ENCODE measurements at places on chromosomes 16 and 17.

- no peak for DNase-seq
These were observed 42.7 kb downstream of the ATF7IP2 start for GRCh38 chr16:10428433-10429168.

DNA sequence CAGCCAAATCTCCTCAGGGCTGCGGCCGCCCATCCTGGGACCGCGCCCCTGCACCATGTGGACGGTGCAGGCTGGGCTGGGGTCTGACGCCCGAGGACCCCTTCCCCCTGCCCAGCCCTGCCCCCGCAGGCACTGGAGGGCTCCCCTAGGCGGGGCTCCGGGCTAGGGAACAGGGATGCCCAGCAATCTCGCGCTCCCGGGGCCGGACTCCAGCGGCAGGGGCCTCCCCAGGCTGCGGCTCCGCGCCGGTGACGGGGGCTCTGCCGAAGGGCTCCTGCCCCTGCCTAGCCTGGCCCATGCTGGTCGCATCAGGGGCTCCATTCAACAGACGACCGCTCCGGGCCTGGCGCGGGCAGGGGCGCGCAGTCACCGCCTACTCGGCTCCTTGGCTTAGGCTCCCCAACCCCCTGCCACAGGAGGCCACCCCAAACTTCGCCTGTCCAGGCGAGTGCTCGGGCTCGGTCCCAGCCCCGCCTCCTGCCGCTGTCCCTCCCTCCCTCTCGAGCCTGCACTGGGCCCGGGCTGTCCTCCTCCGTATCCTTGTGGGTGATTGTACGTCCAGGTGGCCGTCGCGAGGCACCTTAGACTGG, 27.4 kb upstream of the ADORA2B start:
- DNase-seq: no peak

DNA sequence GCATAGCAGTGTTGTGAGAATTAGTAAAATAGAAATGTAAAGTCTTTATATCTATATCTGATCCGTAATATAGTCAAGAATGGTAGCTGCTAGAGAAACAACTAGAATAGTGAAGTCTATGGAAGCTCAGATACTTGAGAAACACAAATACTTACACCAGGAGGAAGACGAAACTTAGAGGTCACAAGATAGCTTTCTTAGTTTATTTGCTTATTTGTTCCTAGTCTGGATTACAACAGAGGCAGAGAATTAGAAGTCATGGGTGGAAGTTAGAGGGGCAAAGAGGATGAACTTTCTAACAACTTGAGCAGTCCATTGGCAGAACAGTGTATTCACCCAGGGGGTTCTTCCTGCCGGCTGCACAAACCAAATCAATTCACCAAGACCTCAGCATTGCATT, 13.9 kb downstream of the GNGT2 start:
- DNase-seq: no peak

DNA sequence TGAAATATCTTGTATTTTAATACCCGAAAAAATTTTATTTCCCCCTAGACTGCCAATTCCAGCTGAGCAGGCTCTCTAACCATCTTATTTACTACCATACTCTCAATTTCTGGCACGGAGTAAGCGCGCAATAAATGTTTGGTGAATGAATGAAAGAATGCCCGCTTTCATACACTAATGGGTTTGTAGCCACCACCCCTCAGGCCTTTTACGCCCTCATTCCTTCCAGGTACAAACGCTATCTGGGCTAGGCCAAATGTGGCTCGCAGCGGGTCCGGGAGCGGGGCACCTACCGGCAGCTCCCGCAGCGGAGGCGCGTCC, 536 bp upstream of the PLD2 start:
- DNase-seq: no peak

DNA sequence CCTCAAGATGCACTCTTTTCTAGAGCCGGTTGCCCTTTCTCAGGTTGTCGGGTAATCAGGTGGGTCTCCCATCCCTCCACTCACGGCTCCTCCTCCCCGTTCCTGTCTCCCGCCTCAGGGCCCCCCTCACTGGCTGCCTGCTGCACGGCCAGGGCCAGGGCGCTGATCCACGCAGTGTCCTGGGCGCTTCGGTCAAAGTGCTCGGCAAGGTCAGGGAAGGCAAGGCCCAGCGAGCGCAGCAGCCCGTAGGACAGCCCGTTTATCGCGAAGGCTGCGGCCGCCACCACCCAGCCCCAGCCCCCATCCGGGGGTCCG, 753 bp downstream of the SLC16A11 start:
- no peak for DNase-seq

DNA sequence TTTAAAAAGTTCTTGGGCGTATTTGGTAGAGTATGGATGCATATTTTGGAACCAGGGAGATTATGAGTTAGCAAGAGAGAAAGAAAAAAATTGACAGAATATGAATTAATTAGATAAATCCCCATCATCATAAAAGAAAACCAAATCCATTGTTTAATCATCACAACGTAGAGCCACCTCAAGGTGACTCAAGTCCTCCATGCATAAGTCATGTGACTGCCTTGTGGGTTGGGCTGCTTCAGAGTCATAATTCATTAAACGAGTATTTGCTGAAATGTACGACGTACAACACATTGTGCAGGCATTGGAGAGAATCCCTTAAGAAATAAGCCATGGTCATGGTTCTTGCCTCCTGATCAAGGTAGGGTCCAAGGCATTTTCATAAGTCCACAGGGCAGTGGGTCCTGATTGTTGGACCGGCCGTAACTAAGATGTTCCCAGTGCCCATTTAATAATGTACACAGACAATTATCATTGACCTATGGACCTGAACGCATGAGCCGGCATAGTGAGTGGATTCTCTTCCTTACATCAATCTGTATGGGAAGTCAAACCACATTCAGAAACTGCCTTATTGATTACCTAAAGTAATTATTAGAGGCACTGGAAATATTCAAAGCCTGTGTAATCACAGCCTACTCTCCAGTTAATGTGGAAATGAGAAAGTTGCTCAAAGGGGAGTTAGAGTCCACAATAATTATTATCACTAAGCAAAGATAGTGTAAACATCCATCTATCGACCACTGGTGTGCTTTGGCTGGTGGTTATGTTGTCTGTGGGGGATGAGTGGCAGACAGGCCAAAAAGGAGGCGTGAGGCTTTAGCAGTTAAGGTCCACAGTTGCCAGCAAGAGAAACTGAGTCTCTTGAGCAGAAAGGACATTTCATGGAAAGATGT, 165.4 kb downstream of the PITPNC1 start:
- DNase-seq: no peak

- no peak for DNase-seq
These were observed 32.6 kb downstream of the RAI1 start for GRCh38 chr17:17713839-17714238.

- no peak for DNase-seq
These were observed 4.7 kb upstream of the IRF8 start for GRCh38 chr16:85894266-85894665.

DNA sequence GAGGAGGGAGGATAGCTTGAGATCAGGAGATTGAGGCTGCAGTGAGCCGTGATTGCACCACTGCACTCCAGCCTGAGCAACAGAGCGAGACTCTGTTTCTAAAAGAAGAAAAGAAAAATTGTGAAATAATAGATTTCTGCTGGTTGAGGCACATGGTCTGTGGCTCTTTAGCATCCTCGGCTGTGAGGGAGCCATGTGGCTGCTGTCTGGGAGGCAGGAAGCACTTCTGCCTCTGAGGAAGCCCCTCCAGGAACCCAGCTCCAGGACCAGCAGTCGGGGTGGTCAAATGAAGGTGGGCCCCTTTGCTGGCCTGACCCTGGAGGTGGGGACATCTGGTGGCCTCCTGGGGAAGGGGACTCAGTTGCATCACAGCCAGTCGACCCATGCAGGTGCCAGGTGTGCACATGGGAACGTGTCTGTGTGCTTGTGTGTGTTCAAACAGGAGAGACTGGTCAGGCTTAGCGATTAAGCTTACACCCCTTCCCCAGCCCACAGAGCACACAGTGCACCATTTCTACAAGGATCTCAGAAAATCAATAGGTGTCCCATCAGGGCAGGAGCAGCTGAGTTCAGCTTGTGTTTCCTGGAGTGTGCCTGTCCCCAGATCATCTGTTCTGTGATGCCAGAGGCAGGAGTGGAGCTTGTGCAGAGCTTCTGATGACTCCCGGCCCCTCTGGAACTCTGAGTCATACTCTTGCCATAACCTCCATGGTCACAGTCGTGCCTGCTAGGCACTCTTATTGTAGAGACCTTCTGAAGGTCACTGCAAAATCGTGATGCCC, 24.3 kb upstream of the MGAT5B start:
- DNase-seq: no peak

DNA sequence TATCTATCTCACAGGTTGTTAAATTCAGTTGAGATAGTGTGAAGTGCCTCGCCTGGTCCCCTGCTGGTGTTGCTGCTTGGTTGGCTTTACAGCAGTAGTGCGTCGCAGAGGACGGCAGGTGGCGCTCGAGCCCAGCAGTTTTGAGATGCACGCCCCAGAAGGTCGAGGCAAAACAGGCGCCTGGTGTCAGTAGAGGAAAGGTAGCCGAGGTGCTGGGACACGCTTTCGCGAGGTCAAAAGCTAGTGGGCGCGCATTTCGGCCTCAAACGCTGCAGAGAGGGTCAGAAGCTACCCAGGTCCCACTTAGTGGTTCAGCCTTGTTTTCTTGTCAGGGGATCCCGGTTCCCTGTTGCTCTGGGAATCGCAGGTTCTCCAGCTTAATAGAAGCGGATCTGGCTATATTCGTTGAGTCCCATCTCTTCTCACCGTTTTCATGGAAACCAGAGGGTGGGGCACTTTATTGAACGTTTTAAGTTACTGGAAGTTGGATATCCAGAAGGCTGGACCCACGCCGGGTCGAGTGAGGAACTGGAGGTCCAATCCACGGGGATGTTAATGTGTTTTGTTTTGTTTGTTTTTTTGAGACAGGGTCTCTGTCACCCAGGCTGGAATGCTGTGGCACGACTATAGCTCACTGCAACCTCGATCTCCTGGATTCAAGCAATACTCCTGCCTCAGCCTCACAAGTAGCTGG, 10.3 kb upstream of the ZFP90 start:
- peak; percentile 48 for DNase-seq

DNA sequence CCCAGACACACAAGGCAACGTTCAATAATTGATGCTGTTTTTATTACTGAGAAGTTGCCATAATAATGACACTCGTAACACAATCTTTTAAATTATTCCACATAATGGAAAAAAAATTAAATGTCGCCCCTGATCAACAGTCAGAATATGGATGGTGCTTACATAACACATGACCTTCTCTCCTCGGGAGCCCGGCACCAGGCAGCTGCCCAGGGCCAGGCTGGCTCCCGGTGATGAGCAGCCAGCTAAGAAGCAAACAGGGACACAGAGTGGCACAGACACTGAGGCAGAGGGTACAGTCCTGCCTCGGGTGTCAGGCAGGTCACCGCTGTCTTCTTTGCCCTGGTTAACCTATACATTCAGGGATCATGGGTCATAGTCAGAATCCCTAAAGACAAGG, 137.9 kb downstream of the SLC39A11 start:
- no peak for DNase-seq

DNA sequence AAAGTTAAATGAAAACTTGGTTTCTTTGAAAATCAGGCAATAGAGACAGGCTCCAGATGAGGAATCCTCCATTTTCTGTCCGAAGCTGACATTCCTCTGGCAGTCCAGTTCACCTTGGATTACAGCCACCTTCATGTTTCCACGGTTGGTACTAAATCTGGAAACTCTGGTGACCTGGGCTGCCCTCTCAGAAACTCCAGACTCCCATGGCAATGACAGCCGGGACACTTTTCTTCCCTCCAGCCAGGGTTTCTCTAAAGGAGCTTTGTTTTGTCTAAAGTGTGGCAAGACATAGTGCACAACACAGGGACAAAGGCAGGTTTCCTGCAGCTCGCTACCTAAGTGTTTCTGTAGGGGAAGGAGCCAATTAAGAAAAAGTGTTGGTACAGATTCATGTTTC, 36.0 kb downstream of the CLUAP1 start:
- no peak for DNase-seq

DNA sequence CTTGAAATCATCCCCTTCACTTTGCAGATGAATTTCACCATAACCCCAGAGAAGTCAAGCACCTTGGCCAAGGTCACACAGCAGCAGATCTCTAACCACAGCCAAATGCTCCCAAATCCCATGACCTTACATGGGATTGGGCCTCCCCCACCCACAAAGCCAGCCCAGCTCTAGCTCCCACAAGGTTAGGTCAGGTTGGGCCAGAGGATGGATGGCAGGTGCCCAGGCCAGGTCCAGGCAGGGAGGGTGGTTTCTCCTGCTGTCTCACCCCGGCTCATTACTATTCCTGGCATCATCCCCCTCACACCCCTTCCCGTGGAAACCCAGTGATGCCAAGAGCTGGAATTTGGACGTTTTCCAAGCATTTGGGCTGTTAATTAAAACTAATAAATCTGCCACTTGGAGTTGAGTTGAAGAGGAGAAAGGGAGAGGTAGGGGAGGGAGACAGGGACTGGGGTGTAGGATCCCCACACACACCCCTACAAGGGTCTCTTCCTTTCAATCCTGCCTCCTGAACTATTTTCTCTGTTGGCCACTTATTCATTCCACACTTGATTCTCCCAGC, 181.6 kb downstream of the TMEM132E start:
- DNase-seq: no peak

GRCh38 chr17:2172077-2172851, 117.4 kb downstream of the HIC1 start:
- DNase-seq: peak; percentile 60

- DNase-seq: no peak
These were observed 6.4 kb downstream of the TEKT5 start for GRCh38 chr16:10688291-10688690.

DNA sequence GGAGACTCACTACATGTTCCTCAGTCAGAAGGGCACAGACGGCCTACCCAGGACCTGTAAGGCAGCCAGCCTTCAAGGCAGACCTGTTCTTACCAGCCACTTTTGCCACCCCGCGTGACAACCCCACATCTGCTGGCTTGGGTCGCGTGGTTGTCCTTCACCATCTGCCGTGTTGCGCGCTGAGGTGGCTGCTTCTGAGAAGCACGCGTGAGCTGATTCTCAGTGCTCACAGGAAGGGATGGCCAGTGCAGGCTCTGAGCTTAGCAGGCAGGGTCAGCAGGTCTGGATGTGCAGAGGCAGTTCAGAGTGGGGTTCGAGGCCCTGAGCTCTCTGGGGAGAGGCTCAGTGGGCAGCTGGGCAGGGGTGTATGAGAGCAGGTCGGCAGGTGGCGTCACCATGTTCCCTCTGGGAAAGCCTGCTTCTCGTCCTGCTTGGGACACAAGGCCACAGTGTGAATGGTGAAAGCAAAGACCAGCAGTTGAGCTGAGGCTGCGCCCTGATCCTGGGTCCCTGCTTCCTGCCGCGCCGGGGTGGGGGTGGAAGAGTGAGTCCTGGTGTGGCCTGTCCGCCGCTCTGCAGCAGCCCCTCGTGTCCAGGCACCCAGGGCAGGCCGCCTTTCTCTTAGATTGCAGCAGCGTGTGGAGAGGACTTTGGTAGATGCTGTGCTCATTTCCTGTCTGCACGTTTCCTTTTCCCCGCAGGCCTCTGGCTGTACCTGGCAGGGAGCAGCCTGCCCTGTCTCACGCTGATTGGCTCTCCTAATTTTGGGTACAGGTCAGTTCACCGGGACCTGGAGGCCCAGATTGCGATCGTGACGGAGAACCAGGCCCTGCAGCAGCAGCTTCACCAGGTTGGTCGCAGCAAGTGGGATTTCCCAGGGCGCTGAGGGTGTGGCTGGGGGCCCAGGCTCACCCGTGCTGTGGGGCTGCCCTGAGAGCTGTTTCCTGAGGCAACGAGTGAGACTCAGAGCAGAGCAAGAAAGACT, 36.0 kb downstream of the PGS1 start:
- no peak for DNase-seq

GRCh38 chr17:79630821-79631639, 20.2 kb upstream of the RBFOX3 start:
- DNase-seq: no peak
